Stimulated activated CD4-positive, alpha-beta T cell treated with anti-CD3 and anti-CD28 coated beads, Interleukin-4, amount 100 ng/mL, for 1 hour (primary cell): ENCODE measurements at places on chromosomes 1 and 21.
A peak's percentile ranks its signal among the peaks of the same experiment; 100 is the strongest.

DNA sequence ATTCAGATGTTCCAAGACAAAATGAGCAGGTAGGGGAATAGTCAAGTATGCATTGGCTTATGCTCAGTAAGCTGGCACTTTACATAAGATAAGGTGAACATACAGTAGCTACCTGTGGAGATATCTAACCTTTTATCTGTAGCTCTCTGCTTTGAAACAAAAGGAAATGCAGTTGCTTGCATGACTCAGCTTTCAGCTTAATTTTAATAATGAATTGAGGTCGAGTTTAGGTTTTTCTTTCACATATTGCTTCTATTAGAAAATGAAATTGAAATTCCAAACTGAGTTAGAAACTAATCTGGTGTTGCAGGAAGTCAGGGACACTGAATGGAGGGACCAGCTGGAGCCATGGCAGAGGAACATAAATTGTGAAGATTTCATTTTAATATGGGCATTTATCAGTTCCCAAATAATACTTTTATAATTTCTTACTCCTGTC, 8.3 kb downstream of the FRRS1 start:
- DNase-seq: no peak

DNA sequence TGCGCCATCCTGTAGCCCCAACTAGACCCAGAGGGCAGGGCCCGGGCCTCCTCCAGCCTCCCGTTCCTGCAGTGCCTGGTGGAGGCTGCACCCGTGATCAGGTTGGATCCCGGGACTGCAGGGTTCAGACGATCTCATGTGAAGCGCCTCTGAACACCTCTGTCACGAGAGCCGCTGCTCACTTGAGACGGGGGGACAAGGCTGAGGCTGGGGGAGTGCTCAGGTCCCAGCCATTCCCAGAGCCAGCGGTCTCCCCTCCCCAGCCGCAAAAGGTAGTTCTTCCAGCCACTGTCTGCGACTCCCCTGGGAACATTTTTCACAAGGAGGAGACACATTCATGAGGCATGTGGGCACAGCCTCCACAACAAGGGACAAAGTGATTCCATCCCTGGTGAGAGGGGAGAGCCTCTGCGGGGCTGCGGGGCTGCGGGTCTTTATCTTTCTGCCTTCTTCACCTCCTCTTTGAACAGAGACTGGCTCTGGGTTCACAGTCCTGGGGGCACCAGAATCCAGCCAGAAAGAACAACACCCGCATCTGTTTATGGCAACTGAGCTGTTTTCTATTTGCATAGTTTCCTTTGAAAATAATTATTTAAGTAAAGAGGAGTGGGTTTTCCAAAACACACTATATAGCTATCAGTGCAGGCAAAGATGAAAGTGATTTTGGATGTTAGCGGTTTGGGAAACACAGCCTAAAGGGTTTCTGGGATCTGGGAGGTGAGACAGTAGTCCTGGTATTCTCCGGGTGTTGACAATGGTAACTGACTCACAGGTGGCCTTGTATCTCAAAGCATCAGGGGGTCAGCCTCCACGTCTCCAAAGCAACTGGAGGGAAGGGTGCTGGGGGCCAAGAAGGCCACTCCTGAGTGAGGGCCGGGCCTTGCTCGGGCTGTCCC, 13.0 kb upstream of the LDLRAP1 start:
- no peak for DNase-seq

DNA sequence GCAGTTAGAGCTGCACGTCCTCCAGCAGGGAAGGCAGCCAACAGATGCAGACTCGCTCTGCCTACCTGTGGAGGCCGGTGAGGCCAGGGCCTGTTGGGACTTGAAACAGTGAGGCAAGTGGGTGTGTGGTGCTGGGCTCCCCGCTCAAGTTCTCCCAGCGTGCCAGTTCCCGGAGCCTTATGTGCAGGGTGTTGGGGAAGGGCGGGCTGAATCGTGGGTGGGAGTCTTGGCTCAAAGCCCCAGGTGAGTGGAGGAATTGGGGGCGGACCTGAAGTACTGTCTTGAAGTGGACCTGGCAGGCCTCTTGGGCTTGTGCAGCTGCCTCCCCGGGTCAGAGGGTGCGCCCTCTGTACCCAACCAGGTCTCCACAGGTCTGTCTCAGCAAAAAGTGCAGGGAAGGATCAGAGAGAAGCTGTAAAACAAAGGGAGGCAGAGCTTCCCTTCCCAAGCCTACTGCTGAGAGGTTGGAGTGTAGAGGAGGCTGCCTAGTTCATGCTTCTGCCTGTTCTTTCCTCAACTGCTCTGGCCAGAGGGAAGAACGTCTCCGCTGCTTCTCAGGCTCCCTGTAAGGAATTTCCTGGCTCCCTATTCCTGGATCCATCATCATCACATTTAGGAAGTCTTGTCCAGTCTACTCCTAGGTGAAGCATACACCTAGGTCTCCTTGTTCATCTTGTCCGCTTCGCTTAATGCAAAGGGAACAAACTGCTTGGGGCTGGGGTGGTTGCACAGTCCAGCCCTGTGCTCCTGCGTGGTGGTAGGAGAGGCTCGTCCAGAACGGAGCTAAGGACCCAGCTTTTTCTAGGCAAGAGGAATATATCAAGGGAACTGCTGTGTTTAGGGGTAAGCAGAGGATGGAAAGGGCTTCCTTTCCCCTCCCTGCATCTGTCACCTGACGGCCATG, 14.9 kb downstream of the UTP11 start:
- DNase-seq: no peak

GRCh38 chr1:93235261-93235660, 54.7 kb downstream of the CCDC18 start:
- no peak for DNase-seq

GRCh38 chr1:223312705-223313414, 51.1 kb downstream of the SUSD4 start:
- no peak for DNase-seq

- DNase-seq: no peak
Observed at GRCh38 chr1:95023399-95024043, 49.2 kb downstream of the ALG14 start.

GRCh38 chr1:193413376-193413775, 227.0 kb upstream of the B3GALT2 start:
- no peak for DNase-seq

GRCh38 chr1:26284597-26285347, 4.9 kb downstream of the SH3BGRL3 start:
- peak; percentile 95 for DNase-seq

GRCh38 chr21:31340942-31341487, 3.0 kb downstream of the TIAM1 start:
- DNase-seq: no peak

DNA sequence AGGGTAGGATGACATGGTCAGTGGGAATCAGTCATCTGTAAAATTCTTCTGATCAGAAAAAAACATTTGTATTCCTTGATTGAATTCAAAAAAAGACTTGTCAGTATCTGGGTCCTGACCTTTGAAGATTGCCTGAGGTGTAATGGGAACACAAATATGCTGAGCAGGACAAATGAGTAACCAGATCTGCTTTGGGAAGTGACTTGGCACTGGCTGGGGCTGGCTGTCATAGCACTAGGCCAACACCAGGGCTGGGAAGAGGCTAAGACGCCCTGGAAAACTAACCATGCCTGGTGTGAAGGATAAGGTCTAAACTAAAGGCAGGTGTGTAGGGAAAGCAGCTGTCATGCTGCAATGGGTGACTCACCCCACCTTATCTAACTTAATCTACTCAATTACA, 452.9 kb upstream of the BEND5 start:
- DNase-seq: no peak

GRCh38 chr1:205077158-205077933, 6.9 kb downstream of the TMEM81 start:
- DNase-seq: no peak

GRCh38 chr1:201269900-201270410, 13.4 kb upstream of the PKP1 start:
- no peak for DNase-seq

DNA sequence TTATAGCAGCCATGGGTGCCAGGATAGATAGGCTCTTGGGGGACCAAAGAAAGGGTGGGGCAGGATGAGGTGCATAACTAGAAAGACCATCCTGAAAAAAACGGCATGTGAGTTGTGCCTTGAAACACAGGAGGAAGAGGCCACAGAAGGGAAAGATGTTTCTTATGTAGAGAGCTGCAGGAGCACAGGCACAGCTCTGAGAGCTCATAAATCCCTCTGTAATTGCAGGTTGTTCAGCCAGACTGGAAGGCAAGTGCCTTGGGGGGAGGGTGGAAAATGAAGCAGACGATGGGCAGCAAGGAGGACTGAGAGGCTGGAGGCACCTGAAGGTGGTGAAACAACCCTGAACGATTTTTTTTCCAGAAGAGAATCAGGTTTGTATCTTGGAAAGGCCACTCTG, 170.7 kb downstream of the NR5A2 start:
- DNase-seq: no peak

DNA sequence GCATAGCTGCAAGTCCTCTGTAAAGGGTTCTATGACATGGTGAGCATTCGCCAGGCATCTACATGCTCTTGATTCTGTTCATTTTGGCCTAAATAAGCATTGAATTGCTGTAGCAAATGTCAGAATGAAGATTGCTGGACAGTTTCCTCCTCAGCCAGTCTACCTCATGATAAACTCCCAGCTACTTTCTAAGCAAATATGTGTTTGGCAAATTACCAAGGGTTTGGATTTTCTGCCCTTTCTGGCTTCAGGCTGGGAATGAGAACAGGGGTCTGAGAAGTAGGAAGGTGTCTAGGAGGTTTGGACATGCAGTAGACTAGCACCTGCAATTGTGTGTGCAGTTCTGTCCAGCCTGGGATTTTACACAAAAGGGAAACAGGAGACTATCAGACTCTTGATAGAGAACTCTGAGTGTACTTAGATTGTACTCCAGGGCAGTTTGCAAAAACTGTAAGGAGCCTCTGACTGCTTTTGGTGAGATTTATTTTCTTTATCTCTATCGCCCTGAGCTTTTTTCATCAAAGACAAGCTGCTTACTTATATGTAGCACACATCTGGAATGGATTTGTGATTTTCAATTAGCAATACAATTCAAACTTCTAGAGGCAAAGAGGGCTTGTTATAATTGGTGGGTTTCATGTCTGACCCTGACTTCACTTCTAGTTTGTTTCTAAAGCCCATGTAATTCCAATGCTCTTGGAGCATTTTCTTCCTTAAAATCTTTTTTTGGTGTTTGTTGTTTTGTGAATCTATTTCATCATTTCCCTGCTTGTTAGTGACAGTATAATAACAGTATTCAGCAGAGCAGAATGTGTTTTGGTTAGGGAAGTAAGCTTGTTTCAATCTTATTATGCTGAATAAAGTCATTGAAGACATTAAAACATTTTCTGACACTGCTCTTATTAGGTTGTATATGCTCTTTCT, 150.8 kb downstream of the VPS13D start:
- no peak for DNase-seq

DNA sequence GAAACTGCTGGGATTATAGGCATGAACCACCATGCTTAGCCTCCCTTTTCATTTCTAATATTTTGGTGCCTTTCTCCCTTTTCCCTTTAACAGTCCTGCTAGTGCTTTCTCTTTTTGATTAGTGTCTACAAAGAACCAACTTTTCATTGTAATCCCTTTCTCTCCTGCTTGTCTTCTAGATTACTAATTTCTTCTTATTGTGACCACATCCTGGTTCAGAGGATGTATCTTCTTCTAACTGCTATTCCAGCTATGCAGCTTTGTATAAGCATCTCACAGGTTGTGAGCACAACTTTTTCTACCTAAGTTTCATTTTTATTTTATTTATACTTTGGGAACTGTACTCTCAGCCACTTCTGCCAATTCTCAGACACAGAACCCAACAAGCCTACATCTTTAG, 14.7 kb downstream of the ZNF648 start:
- DNase-seq: no peak

DNA sequence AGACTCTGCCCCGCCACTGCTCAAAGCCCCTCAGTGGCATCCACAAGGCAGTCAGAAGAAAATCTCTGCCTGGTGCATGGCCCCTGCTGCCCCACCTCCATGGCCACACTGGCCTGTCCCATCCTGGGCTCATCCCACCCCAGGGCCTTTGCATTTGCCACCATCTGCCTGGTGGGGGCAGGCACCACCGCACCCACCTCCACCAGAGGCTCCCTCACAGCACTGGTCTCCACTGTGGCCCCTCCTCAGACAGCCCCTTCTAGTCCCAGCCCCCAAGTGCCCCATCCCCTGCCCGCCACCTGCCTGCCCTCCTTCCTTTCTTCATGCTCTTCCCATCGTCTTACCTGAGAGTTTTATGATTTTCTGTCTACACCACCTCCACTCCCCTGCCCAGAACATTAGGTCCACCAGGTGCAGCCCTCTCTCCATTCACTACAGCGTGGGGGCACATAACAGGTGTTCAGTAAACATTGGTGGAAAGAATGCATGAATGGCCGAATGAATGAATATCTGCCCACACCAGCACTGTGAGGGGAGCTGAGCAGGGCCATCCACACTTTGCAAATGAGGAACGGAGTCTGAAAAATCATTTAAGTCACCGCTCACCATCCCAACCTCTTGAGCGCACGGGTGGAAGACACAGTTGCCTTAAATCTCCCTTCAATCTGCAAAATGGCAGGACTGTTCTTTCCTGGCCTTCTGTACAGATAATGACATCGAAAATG, 2.1 kb downstream of the PRDM15 start:
- DNase-seq: no peak

- DNase-seq: no peak
Observed at GRCh38 chr21:34278451-34278850, 85.4 kb upstream of the KCNE2 start.

GRCh38 chr1:147218606-147219005, 6.5 kb downstream of the FMO5 start:
- no peak for DNase-seq

DNA sequence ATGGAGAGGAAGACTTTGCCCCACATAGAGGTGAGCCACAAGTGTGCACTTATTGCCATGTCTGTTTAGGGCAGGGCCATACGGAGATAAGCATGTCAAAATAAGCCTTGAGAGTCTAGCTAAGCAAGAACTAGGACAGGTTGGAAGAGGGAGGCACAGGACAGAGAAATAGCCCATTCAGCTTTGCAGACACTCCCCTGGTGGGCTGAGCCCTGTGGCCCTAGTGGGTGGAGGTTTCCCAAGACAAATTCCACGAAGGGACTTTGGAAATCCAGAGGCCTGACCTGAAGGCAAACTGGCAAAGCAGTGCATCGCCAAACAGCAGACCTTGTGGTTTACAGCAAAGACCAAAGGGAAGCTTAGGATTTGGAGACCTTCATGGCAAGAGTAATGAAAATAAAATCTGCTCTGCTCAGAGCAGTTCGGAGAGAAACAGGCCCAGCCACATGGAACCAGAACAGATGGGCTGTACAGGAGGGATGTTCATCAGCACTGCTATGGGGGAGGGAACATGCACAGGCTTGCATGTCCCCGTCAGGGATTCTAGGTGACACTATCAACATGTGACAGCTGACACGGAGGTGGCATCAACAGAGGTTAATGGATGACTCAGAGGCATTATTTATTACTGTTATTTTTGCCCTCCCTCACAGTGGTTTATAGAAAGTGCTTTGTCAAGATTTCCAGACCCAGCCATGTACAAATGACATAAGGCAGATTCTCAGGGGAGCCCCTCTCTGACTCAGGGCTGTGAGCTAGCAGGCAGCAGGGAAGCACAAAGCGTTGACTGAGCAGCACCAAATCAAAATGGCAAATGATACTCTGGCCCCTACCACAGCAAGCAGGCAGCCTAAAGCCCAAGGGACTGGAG, 90.1 kb upstream of the IRF2BP2 start:
- DNase-seq: peak; percentile 31
